ENCODE measurements at places on chromosomes 11 and 22.

- DNase-seq = no peak
Observed at GRCh38 chr11:13348305-13348704, 70.7 kb downstream of the BMAL1 start.

DNA sequence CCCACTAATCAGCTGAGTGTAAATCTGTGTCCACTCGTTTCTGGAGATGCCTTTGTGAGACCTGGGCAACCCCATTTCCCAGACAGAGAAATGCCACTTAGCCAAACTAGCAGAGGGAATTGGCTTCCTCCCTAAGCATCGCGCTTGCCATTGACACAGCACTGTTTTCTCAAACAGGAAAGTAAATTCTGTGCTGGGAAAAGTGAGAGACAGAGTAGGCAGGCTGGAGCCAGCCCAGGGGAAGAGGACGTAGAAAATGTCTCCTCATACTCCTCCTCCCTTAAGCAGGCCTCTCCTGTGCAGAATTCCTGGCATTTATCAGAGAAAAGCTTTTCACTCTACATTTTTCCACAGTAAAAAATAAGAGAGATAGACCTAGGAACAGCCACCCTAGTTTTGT is 99.1 kb upstream of the AMOTL1 start:
- DNase-seq = no peak

DNA sequence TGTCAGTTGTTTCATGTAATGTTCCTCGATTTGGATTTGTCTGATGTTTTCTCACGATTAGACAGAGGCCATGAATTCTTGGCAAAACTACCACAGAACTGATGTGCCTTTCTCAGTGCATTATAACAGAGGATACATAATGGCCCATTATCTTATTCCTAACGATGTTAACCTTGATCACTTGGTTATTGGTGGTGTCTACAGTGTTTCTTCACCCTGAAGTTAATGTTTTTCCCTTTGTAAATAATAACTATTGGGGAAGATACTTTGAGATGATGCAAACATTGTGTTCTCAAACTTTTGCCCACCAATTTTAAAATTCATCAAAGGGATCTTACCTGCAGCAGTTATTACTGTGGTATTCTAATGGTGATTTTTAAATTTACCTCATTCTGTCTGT is 13.1 kb downstream of the RAB6A start:
- DNase-seq = no peak

GRCh38 chr11:35802221-35802620 is 139.6 kb downstream of the TRIM44 start:
- no peak for DNase-seq

GRCh38 chr11:14336507-14337503 is 22.2 kb downstream of the RRAS2 start:
- no peak for DNase-seq

- no peak for DNase-seq
Observed at GRCh38 chr11:34299284-34299972, 58.4 kb downstream of the ABTB2 start.

DNA sequence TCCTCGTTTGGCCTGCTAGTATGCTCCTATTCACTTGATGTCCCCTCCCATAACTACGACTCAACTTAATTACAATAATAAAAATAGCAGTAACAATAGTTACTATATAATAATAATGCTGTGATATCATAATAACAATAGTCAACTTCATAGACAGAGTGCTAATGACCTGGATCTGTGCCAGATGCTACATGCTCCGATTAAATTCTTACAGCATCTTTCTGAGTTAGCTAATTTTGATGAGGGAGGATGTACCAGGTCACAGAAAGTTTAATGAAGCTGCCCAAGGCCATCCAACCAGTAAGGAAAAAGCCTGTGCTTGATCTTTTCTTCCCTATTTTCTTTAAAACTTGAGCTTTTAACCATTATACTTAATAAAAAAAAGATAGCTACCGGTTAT is 413.4 kb upstream of the LRRC4C start:
- DNase-seq = no peak

- DNase-seq = no peak
Observed at GRCh38 chr11:120183701-120184141, 27.1 kb upstream of the OAF start.

- no peak for DNase-seq
Observed at GRCh38 chr11:76796511-76797198, 13.5 kb downstream of the TSKU start.

GRCh38 chr11:34647131-34647530 is 26.2 kb downstream of the EHF start:
- no peak for DNase-seq

- DNase-seq = no peak
Observed at GRCh38 chr22:42425337-42425988, 6.7 kb downstream of the NFAM1 start.

DNA sequence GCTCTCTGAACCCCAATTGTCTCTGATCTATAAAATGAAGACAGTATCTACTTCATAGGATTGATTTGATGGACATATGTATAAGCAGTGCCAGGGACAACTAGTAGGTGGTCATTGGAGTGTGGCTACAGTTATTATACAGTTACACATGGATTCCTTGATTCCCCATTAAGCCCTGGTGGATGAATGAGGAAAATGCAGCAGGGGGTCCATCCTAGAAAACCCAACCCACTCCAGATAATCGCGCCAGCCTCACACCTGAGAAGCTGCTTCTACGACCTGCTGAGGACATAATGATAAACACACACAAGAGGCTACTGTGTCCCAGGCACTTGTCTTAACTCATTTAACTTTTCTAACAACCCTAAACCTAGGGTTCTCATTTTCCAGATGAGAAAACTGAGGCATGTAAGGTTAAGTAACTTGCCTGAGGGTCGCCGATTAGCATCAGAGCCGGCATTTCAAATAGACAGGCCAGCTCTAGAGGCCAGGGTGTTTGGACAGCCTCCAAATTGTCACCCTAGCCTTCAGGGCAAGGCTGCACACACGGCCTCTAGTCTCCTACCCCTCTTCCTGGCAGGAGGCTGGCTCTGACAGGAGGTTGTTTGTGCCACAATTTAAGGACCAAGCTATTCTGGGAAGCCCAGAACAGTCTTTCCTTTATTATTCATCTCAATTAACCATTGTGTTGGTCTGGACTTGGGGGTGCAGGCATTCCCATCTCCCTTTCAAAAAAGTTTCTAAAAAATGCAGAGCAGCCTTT is 3.8 kb upstream of the C11orf91 start:
- DNase-seq = no peak

GRCh38 chr11:92632495-92632894 is 337.0 kb upstream of the MTNR1B start:
- no peak for DNase-seq

DNA sequence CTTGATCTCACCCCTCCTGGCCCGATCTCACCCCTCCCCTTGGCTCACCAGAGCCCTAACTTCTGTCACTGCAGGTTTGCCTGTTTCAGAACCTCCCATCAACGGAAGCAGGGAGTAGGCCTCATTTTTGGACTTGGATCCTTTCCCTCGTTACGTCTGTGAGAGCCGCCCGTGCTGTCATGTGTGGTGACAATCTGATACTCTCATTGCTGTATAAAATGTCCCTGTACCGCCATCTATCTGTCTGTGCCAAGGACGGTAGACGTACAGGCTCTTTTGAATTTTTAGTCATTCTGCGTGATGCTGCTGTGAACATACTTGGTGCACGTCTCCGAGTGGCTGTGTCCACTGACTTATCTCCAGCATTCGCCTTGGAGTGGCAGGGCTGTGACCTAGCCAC is 1163.1 kb downstream of the BRD1 start:
- DNase-seq = no peak

Data from lower lobe of right lung (tissue), 2 donors.